ENCODE measurements at places on chromosomes 3 and 15. TPM values are rescaled to one million over a fixed set of nuclear protein-coding genes. Genes with fewer than 3 reads are reported as not detected.

Gene PLEKHO2
- total RNA-seq, result 39.7 TPM

Gene RGMA
- total RNA-seq, result not detected

Gene FEZF2
- not detected for total RNA-seq

Gene CTXND1
- total RNA-seq, result not detected

Gene RARB
- 1.8 TPM for total RNA-seq

Gene GMNC
- total RNA-seq, result 0.14 TPM

Gene DUOXA2
- total RNA-seq, result not detected

Gene CCR8
- not detected for total RNA-seq

Gene PPP1R14D
- total RNA-seq, result not detected

Gene CNTN3
- total RNA-seq, result 2.6 TPM

Gene CAPN3
- total RNA-seq, result 2.0 TPM

Gene ATP13A5
- total RNA-seq, result not detected

Gene ANKUB1
- total RNA-seq, result not detected

Gene PSTPIP1
- not detected for total RNA-seq

Gene OPA1
- total RNA-seq, result 73.7 TPM

Gene RASGRF1
- total RNA-seq, result 0.43 TPM

Gene PARP6
- total RNA-seq, result 32.0 TPM

Gene CTXN2
- not detected for total RNA-seq

Gene KIF7
- total RNA-seq, result 12.7 TPM

Gene CADM2
- total RNA-seq, result not detected

Gene GOLGA8S
- not detected for total RNA-seq

Gene SEMA6D
- 25.8 TPM for total RNA-seq

Gene ROBO2
- 0.66 TPM for total RNA-seq

Gene SLC12A8
- 11.2 TPM for total RNA-seq

Gene BLM
- 17.0 TPM for total RNA-seq

Measured in placental pericyte (primary cell).